ENCODE measurements at places on chromosomes 16 and 17. TPM values are rescaled to one million over a fixed set of nuclear protein-coding genes. Genes with fewer than 3 reads are reported as not detected.

- no peak overlapping the region for H3K4me3 ChIP-seq
- no peak overlapping the region for H3K27ac ChIP-seq
- no peaks in the 10 kb centered on the region for H3K4me1 ChIP-seq
- H3K36me3 ChIP-seq: no peaks in the 10 kb centered on the region
Observed at GRCh38 chr17:8558144-8558543, 72.4 kb downstream of the MYH10 start.

DNA sequence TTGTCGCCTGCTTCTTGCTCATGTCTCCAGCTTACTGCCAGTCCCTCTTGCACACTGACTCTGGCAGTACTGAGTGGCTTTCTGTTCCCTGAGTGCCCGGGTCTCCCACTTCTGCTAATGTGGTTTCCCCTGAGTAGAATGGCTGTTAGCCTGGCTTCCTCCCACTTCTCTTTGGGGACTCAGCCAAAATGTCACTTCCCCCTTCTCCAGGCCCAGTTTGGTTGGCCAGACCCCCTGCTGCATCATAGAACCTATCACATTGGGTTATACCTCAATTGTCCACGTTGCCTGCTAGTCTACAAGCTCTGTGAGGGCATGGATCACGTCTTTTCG, 304.4 kb downstream of the HS3ST3B1 start:
- H3K36me3 ChIP-seq: no peaks in the 10 kb centered on the region
- no peaks in the 10 kb centered on the region for H3K27me3 ChIP-seq
- no peak for DNase-seq
- H3K4me1 ChIP-seq: no peaks in the 10 kb centered on the region
- no peak overlapping the region for H3K27ac ChIP-seq
- H3K4me3 ChIP-seq: no peak overlapping the region

GRCh38 chr16:73735018-73735417, 561.6 kb upstream of the PSMD7 start:
- H3K27ac ChIP-seq: no peak overlapping the region
- H3K27me3 ChIP-seq: no peaks in the 10 kb centered on the region
- DNase-seq: no peak
- no peak overlapping the region for H3K4me3 ChIP-seq
- no peaks in the 10 kb centered on the region for H3K4me1 ChIP-seq
- no peaks in the 10 kb centered on the region for H3K36me3 ChIP-seq

DNA sequence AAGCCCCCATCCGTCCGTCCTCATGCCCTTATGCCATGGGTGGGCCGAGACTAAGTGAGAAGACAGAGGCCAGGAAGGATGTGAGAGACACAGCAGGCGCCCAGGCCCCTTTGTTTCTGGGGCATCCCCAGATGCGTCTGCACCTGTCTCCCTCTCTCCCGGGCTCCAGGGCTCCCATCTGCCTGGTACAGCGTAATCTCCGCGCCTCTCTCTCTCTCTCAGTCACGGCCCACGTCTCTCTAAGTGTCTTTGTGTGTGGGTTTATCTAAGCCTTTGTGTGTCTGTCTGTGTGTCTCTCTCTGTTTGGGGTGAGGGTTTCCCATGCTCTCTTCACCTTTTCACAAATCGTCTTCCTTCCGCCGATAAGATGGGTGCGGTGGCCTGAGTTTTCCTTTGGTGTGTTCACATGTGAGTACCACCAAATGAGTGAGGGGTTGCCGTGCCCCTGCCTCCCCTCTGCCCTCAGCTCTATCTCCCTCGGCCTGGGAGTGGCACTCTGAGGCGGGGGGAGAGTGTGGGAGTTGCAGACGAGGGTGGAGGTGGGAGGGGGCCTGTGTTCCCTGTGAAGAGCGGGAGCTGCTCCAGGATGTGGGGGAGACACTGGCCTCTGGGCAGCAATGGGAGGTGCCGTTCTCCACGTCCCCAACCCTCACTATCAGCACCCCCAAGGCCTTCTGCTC, 25.8 kb upstream of the ABCC3 start:
- no peaks in the 10 kb centered on the region for H3K27me3 ChIP-seq
- H3K4me3 ChIP-seq: no peak overlapping the region
- H3K36me3 ChIP-seq: no peaks in the 10 kb centered on the region
- no peak overlapping the region for H3K27ac ChIP-seq
- no peak for DNase-seq
- H3K4me1 ChIP-seq: no peaks in the 10 kb centered on the region

- H3K36me3 ChIP-seq: no peaks in the 10 kb centered on the region
- no peak overlapping the region for H3K27ac ChIP-seq
- no peak overlapping the region for H3K4me3 ChIP-seq
- no peaks in the 10 kb centered on the region for H3K4me1 ChIP-seq
- no peaks in the 10 kb centered on the region for H3K27me3 ChIP-seq
Observed at GRCh38 chr17:12830777-12831247, 41.5 kb downstream of the ARHGAP44 start.

- H3K36me3 ChIP-seq: no peaks in the 10 kb centered on the region
- H3K27ac ChIP-seq: no peak overlapping the region
- no peaks in the 10 kb centered on the region for H3K27me3 ChIP-seq
- H3K4me3 ChIP-seq: no peak overlapping the region
Observed at GRCh38 chr17:6603744-6604325, 36.7 kb downstream of the KIAA0753 start.

DNA sequence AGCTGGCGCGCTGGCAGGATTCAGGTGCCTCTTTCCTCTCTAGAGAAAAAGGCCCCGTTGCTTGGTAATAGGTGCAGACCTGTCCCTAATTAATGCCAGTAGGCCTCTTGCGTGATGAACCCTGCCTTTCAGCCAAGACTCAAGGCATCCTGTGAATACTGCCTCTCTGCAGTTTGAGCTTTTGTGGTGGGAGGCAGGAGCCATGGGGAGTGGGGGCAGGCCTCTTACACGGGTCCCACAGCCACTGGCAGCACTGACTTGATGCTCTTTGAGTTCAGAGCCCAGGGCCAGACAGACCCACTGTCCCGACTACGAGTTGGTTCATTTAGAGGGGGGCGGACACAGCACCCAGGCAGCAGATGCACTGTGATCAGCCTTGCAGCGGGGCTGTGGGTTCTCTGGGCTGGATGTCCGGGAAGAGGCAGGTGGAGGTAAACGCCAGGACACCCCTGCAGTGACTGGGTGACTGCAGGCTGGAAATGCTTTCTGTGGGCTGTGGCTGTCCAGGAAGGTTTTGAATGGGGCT, 237.0 kb downstream of the SEC14L1 start:
- no peak overlapping the region for H3K4me3 ChIP-seq
- H3K36me3 ChIP-seq: no peaks in the 10 kb centered on the region
- H3K27me3 ChIP-seq: no peaks in the 10 kb centered on the region
- H3K27ac ChIP-seq: peak overlapping the region; percentile 93

GRCh38 chr16:49462989-49463371, 89.4 kb downstream of the C16orf78 start:
- no peak overlapping the region for H3K4me3 ChIP-seq
- H3K36me3 ChIP-seq: no peaks in the 10 kb centered on the region
- H3K4me1 ChIP-seq: no peaks in the 10 kb centered on the region
- DNase-seq: no peak
- no peaks in the 10 kb centered on the region for H3K27me3 ChIP-seq

- H3K27ac ChIP-seq: no peak overlapping the region
- no peak overlapping the region for H3K4me3 ChIP-seq
- H3K4me1 ChIP-seq: no peaks in the 10 kb centered on the region
- H3K36me3 ChIP-seq: no peaks in the 10 kb centered on the region
- no peaks in the 10 kb centered on the region for H3K27me3 ChIP-seq
Observed at GRCh38 chr17:8556074-8556473, 74.5 kb downstream of the MYH10 start.

GRCh38 chr16:81551151-81551808, 106.7 kb downstream of the CMIP start:
- no peak overlapping the region for H3K27ac ChIP-seq
- DNase-seq: no peak
- no peaks in the 10 kb centered on the region for H3K36me3 ChIP-seq
- H3K27me3 ChIP-seq: no peaks in the 10 kb centered on the region

GRCh38 chr16:29700253-29700987, 21.4 kb downstream of the QPRT start:
- H3K27ac ChIP-seq: no peak overlapping the region
- H3K27me3 ChIP-seq: no peaks in the 10 kb centered on the region
- no peaks in the 10 kb centered on the region for H3K36me3 ChIP-seq
- peak; percentile 56 for DNase-seq

DNA sequence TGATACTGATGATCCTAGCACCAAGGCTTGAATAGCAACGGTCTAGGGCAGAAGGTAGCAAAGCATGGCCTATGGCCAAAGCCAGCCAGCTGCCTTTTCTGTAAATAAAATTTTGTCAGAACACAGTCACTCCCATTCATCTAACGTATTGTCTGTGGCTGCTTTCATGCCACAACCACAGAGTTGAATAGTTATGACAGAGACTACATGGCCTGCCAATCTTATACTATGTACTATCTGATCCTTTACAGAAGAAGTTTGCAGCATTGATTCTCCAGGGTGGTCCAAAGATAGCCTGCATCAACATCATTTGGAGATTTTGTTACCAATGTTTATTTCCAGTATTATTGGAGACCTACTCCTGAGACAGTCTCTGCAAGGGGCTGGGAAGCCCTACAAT, 19.9 kb upstream of the MMD start:
- H3K36me3 ChIP-seq: no peaks in the 10 kb centered on the region
- no peak overlapping the region for H3K4me3 ChIP-seq
- no peak for DNase-seq
- H3K27me3 ChIP-seq: no peaks in the 10 kb centered on the region
- no peak overlapping the region for H3K27ac ChIP-seq

DNA sequence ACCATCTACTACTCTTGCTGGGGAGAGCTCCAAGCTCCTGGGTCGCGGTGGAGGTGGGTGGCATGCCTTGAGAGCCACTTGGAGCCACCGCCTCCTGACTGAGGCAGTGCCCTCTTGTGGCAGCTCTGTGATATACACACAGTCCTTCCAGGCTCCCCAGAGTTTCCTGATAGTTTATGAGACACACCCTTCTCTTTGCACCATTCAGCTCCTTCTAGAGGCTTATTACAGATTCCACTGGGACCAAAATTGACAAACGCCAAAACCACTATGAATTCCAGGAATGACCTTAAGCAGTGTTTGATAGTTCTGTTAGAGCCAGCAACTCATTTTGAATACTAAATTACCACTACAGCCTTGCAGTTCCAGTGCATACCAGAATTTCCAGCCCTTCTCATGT, 170.1 kb upstream of the CDH13 start:
- no peaks in the 10 kb centered on the region for H3K27me3 ChIP-seq
- peak; percentile 27 for DNase-seq
- no peak overlapping the region for H3K27ac ChIP-seq
- H3K4me3 ChIP-seq: no peak overlapping the region

DNA sequence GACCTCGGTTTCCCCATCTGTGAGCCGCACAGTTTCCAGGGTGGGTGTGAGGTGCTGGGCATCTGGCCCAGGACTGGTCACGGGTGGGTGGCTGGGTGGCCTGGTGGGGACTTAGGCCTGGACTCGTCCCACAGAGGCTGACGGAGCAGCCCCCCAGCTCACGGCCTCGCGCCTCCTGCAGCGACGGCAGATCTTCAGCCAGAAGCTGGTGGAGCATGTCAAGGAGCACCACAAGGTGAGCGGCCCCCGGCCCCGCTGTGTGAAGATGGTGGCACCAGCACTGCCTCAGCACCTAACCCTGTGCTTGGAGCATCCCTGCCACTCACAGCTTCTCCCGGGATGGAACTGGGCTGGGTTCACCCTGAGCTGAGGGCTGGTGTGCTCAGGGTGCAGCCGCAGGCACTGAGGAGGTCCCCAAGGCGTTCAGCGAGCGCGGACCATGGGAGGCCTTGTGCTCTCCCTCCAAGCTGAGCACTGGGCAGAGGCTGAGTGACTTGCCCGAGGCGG, 2.4 kb downstream of the CDT1 start:
- H3K4me3 ChIP-seq: no peak overlapping the region
- H3K27ac ChIP-seq: no peak overlapping the region
- H3K4me1 ChIP-seq: peaks cover 21% of the 10 kb centered on the region
- no peak for DNase-seq

DNA sequence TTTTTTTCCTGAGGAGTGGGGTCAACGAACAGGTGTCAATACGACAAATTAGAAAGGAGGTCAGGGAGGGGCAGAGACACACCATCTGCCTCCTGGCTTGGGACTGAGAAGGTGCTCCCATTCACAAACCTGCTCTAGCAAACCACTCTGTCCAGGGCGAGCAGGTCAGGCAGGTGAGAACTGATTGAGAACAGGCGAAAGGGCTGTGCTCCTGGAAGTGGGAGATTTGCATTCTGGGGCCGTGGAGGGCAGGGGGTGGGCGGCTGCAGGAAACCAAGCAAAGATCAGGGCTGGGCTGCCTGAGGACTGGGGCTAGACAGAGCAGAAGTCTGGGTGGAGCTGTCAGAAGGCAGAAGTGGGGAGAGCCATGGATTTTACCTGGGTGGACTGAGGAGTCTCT, 98.9 kb upstream of the NLRP1 start:
- no peak overlapping the region for H3K4me3 ChIP-seq
- H3K27me3 ChIP-seq: no peaks in the 10 kb centered on the region
- no peaks in the 10 kb centered on the region for H3K4me1 ChIP-seq
- H3K27ac ChIP-seq: no peak overlapping the region

NAA38 gene
- total RNA-seq: 92.4 TPM

FOXJ1 gene
- 0.15 TPM for total RNA-seq

TLCD3B gene
- not detected for total RNA-seq

SMTNL2 gene
- 0.16 TPM for total RNA-seq

DNAAF8 gene
- total RNA-seq: 2.3 TPM

ABCC12 gene
- total RNA-seq: 0.15 TPM

SAMD14 gene
- 0.98 TPM for total RNA-seq

ARSG gene
- total RNA-seq: 9.5 TPM
